Stimulated activated CD4-positive, alpha-beta T cell treated with anti-CD3 and anti-CD28 coated beads, Interleukin-1b, Interleukin-23, amount 100 ng/mL, for 4 hours (primary cell): ENCODE measurements at places on chromosomes 4 and X.

DNA sequence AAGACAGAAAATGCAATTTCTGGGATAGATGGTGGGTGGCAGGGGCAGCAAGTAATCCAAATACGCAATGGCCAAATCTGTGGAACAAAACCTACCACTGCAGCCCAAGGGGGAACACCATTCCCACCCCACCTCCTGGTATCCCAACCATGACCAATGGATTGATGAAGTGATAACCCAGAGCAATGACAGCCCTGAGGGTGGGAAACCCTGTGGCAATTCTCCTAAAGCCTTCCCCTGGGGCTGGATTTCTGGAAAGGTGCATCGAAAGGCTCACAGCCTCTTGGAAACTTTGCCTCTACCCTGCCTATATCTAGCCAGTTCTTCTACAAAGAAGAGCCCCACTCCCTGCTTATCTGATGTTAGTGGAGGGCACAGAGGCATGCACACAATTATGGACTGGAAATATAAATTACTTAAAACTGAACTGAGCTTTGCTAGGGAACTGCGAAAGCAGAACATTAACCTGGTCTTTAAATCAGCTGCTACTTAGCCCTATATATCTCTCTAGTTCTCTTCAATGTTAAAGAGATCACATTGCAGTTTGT, 59.9 kb upstream of the TXK start:
- no peak for DNase-seq

DNA sequence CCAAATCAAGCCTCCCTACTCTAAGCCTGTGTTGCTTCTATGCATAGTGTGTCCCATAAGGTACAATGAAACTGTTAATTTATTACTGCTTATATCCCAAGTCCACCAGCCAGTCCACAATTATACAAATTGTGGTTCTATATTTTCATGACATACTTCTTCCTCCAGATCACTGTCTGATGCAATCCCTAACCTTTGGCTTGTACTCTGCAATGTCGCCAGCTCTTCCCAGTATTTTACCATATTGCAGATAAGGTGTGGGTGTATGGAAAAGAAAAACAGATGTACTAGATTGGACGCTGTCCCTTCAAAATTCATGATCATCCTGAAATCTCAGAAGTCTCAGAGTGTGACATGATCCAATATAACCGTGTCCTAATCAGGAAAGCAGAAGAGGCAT, 286.2 kb downstream of the GASK1B start:
- no peak for DNase-seq

- DNase-seq, result no peak
Measured at GRCh38 chr4:59612235-59612634, 1587.9 kb upstream of the ADGRL3 start.

DNA sequence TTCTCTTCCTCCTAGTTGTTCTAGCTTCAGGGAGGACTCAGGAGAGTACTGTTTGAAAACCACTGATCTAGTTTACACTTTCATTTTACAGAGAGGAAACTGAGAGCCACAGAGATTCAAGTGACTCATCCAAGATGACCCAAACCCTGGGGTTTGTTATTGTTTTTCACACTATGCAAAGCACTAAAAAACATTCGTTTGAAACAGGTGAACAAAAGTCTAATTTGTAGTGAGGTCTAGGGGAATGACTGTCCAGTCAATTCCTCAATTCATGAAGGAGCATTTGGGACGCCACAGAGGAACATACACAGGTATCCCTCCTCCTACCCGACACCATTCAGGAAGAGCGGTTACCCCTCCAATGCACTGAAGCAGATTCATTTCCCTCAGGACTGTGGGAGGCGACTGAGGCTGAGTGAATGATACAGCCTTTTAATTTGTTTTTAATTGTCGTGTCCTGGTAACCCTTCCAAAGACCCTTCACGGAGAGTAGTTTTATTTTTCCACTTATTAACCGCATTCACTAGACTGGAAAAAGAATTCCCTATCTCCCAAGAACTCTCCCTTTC, 30.3 kb downstream of the TLR10 start:
- no peak for DNase-seq

DNA sequence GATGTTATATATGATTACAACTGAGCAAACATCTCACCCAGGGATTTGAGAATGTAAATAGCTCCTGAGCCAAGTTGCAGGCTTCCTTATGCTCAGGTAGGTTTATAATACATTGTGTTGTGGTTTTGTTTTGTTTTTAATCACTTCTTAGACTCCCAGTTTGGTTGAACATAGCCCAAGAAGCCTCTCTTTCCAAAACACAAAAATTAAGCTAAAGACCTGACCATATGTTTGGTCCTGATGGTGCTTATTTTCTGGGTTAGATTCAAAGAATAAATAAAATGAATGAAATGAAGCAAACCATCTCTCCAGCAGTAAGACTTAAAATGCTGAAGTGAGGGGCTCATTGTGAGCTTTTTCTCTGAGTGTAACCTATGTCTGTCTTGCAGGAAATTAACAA, 93.5 kb downstream of the GRXCR1 start:
- no peak for DNase-seq
